Hindlimb muscle (tissue), 1 donor: ENCODE measurements at places on chromosomes 13 and 19. TPM values are rescaled to one million over a fixed set of nuclear protein-coding genes. Genes with fewer than 3 reads are reported as not detected.
A peak's percentile ranks its signal among the peaks of the same experiment; 100 is the strongest.

Gene DCT
- 0.74 TPM for polyA plus RNA-seq

Gene CNMD
- polyA plus RNA-seq, result 0.56 TPM

Gene COX6B1
- polyA plus RNA-seq, result 256 TPM

Gene DACH1
- 13.9 TPM for polyA plus RNA-seq

- DNase-seq, result no peak
Observed at GRCh38 chr13:34020388-34020787, 202.4 kb downstream of the RFC3 start.

DNA sequence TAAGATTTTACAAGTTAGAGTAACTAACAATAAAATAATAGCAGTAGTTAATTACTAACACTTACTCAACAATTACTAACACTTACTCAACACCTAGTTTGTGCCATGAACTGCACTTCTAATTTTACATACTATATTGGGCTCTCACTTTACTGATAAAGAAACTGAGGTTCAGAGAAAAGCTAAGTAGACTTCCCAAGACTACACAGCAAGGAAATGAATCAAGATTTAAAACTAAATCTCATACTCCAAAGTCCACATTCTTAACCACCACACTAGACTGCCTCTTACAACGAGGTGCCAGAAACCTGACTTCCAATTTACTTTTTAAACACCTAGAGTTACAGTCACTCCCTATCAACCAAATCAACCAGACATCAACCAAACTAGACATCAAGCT lies 25.1 kb downstream of the RBM26 start:
- DNase-seq, result no peak

DNA sequence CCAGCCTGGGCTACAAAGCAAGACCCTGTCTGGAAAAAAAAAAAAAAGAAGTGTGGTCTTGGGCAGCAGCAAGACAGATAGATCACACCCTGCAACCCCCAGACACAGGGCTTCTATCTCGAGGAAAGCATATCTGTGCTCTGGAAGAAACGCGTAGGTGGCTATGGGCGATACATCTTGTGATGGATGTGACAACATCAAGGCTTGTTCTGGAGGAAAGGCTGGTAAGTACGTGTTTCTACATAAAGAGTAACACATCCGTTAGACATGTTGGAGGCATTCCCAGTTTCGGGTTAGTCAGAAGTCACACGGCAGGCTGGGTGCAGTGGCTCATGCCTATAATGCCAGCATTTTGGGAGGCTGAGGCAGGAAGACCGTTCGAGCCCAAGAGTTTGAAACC lies 6.6 kb upstream of the DHDH start:
- DNase-seq, result no peak

DNA sequence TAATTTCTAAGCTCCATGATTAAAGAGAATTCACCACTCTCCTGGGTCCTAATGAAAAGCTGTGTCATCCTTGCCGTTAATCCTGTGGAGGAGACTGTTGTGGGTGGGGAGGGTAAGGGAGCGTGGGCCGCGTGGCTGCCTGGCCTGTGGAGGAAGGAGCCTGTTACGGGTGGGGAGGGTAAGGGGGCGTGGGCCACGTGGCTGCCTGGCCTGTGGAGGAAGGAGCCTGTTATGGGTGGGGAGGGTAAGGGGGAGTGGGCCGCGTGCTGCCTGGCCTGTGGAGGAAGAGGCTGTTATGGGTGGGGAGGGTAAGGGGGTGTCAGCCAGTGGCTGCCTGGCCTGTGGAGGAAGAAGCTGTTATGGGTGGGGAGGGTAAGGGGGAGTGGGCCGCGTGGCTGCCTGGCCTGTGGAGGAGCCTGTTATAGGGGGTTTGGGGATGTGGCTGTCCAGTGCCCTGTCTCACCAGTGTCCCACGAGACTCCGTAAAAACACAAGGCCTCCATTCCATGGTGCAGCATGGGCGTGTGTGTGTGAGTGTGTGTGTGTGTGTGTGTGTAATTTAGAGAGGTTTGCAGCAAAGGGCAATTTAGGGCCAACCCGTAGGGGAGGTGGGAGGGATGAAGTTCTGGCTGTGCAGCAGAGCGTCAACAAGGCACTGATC lies 15.6 kb upstream of the DCUN1D2 start:
- no peak for DNase-seq

DNA sequence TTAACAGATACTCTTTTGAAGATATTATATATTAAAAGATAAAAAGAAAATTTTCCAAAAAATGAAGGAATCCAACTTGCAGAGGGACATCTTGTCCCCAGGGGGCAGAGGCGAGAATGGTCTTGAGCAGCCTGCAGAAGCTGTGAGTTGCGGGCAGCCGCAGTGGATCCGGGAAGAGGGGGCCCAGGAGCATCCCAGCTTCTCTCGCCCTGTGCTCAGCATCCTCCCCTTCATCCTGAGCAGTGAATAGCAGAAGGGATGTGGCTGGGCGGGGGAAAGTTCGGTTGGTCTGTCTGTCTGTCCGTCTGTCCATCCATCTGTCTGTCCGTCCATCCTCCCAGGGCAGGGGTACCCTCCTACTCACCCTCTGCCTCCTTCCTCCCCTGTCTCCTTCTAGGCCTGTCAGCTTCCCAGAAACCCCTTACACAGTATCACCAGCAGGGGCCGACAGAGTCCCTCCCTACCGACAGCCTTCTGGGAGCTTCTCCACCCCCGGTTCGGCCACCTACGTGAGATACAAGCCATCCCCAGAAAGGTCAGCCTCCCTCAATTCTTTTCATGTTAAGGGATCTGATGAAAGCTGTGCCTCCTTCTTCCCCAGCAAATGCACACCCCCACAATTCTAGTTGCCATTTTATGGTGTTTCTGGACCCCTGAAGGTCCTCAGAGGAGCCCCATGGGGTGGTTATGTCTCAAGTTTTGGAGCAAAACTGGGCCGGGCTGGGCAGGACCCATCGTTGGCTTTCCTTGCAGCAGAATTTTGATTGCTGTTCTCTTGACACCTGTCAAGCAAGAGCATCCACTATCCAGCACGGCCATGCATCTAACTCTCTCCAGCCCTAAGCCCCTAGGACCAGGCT lies 81.6 kb downstream of the DPF1 start:
- DNase-seq, result peak; percentile 51

DNA sequence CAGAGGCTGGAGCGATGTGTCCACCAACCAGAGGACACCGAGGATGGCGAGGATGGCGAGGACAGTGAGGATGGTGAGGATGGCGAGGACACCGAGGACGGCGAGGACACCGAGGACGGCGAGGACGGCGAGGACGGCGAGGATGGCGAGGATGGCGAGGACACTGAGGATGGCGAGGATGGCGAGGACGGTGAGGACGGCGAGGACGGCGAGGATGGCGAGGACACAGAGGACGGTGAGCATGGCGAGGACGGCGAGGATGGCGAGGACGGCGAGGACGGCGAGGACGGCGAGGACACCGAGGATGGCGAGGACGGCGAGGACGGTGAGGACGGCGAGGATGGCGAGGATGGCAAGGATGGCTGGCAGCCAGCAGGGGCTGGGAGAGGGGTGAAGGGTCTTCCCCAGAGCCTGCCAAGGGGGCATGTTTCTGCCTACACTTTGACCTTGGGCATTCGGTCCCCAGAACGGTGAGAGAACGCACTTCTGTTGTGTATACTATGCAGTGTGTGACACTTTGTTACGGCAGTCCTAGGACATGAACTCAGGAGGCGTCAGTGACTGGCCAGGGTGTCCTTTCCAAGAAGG lies 44.4 kb upstream of the ATP11A start:
- DNase-seq, result no peak

DNA sequence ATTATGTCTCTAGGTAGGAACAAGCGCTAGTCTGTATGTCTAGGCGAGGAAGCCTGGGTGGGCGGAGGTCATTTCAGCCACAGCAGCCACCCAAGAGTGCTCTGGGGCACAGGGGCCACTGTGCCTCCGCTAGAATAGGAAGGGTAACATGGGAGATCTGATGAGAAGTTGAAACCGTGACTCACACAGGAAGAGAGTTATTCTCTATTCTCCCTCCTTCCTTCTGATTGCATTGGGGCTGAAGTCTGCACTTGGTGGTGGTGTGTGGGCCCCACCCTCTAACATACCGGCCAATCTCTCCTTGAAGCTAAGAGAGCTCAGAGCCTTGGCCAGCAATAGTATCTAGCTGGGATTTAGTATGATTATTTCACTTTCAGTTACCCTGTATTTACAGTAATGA lies 20.3 kb upstream of the GGACT start:
- no peak for DNase-seq
